ENCODE measurements at places on chromosomes 1 and 21.

DNA sequence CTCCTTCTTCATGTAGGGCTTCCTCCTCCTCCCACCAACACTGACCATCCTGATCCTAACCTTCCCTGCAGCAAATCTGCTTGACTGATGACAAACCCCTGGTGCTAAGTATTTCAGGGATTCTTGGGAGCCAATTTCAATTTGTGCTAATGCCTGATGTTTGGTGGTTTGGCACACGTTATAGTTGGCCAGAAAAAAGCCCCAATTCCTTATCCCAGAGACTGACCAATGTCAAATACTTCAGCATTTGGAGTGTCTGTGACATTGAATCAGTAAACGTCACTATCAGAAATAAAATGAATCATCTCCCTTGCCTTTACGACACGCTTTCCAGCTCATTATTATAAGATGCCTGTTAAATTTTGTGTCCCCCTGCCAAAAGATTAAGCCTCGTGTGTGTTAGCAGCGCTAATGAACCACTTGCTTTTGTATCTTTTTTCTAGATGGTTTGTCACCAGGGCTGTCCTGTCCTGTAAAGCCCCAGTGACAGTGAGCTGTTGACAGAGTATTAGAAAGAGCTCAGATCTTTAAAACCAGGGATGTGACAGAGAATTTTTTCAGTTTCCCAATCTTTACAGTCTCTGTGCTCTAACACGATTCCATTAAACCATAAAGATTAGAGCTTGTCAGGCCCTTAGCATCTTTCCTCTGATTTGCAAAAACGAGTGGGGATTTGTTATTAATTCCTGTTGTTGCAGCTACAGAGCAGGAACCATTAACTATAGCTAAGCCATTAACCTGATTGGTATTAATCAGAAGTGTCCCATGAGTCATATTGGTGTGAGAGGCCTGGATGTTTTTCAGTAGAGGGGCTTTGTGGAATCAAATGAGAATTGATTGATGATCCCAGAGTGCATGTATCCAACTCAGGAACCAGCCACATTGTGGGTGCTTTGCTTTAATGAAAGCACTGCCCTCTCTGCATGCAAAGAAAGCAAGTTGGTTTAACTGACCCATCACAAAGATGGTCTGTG, 665.1 kb upstream of the PLXNA2 start:
- DNase-seq = no peak

GRCh38 chr1:208446271-208446691, 202.1 kb upstream of the PLXNA2 start:
- no peak for DNase-seq

DNA sequence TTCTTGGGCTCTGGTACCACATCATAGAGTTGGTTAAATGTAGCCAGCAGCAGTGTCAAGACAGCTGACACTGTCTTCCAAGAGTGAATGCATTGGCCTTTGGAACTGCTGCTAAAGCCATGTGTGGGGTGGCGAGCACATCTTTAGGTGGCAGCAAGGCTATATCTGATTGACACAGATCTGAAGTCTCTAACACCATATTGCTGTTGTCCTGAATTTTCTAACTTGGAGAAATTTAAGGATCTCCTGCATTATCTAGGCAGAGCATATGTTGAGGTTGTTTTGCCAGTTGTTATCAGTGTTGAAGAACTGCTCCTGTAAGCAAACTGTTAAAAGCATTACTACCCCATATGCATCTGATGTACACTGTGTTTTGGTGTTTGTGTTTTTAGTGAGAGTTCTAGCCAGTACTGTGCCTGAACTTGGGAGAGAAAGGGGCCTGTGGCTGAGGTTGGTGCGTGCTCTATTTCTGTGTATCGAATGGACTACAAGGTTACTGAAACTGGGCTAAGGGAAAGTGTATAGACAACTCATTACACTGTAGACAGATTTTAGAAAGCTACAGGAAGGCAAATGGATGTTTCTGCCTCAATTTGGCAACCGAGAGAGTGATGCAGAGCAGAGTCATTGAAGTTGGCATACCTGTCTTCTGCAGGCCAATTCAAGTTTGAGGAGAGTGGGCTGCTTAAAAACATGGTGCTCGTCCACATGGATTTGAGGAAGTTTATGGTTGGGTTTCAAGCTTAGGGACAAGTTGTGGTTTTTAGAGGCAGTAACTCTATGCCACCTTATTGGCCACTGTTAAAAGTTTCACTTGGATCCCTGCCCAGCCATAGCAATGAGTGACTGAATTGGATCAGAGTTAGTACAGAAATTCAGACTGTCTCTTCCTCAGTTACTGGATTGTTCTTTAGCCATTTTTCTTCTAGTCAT, 16.9 kb downstream of the DYRK3 start:
- DNase-seq = no peak

DNA sequence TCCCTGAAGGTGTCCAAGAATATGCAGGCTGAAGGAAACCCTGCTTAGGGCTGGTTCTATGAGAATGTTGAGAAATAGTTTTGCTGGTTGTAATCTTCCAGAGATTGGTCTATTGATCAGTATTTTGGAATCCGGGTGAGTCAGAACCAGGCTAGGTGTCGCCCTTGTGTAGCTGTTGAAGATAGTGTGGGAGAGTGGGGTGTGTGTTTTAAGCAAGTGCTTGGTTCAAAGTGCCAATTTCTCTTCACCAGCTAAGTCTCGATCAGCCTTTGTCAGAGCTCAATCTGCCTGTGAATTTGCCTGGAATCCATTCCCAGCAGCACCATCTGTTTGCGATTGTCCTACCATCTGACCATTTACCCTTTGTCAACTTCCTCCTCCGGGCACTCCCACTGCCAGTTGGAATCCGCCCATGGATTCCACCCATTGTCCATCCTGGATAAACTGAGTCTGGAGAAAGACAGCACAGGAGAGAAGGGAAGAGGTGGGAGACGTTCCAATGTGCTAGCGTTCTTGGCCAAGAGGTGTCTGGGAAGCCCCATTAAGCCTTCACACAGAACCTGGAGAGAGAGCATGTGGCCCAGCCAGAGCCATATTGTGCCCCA, 59.4 kb upstream of the CYP2J2 start:
- DNase-seq = no peak
